Airway epithelial cell (primary cell): ENCODE measurements at places on chromosomes 12 and 14. TPM values are rescaled to one million over a fixed set of nuclear protein-coding genes. Genes with fewer than 3 reads are reported as not detected.

The CACNA2D4 gene
- 0.71 TPM in 1 of 2 replicates, not detected in the other for total RNA-seq

The NTF3 gene
- total RNA-seq: not detected in 2 replicates

The SIX6 gene
- total RNA-seq: not detected in 2 replicates

The SIX4 gene
- total RNA-seq: 6.2 and 14.9 TPM in 2 replicates

The KCNH3 gene
- total RNA-seq: 0.07 TPM in 1 of 2 replicates, not detected in the other

The SLC6A12 gene
- total RNA-seq: not detected in 2 replicates

The TAC3 gene
- total RNA-seq: not detected in 2 replicates

The RIPK3 gene
- 5.4 and 6.0 TPM in 2 replicates for total RNA-seq

The CLEC9A gene
- not detected in 2 replicates for total RNA-seq

The AQP2 gene
- not detected in 2 replicates for total RNA-seq

The TMEM132D gene
- not detected in 2 replicates for total RNA-seq

The LYSET gene
- 9.5 and 13.5 TPM in 2 replicates for total RNA-seq

The PDE3A gene
- total RNA-seq: 0.14 TPM in 2 replicates

The RFX4 gene
- total RNA-seq: not detected in 2 replicates

The RERG gene
- 0.09 and 0.28 TPM in 2 replicates for total RNA-seq

The KLRC2 gene
- total RNA-seq: 0.19 and 0.49 TPM in 2 replicates

The RNASE3 gene
- not detected in 2 replicates for total RNA-seq

The ELK3 gene
- 20.2 and 35.5 TPM in 2 replicates for total RNA-seq

The TXNDC16 gene
- total RNA-seq: 1.4 and 3.0 TPM in 2 replicates

The PPP4R3A gene
- 37.4 and 42.0 TPM in 2 replicates for total RNA-seq

The ADAMTS20 gene
- total RNA-seq: not detected in 2 replicates

The RNASE12 gene
- total RNA-seq: not detected in 2 replicates

The RILPL2 gene
- 2.7 and 3.4 TPM in 2 replicates for total RNA-seq

The DBX2 gene
- total RNA-seq: not detected in 2 replicates

The EIF5 gene
- total RNA-seq: 117 and 136 TPM in 2 replicates

The DHH gene
- under 0.01 TPM in 1 of 2 replicates, not detected in the other for total RNA-seq

The SCN8A gene
- total RNA-seq: under 0.01 TPM in 1 of 2 replicates, not detected in the other

The SERPINA12 gene
- not detected in 2 replicates for total RNA-seq

The SLC8B1 gene
- total RNA-seq: 10.1 and 13.4 TPM in 2 replicates

The ATG101 gene
- total RNA-seq: 57.4 and 59.3 TPM in 2 replicates

The DIO2 gene
- under 0.01 TPM in 1 of 2 replicates, not detected in the other for total RNA-seq

The RHOJ gene
- total RNA-seq: 0.21 TPM in 1 of 2 replicates, not detected in the other

The FRS2 gene
- total RNA-seq: 11.8 and 21.5 TPM in 2 replicates

The TMEM117 gene
- total RNA-seq: 6.8 and 12.1 TPM in 2 replicates

The TDRD9 gene
- total RNA-seq: 0.74 and 0.92 TPM in 2 replicates

The OLR1 gene
- total RNA-seq: 0.07 TPM in 1 of 2 replicates, not detected in the other

The OVCH1 gene
- not detected in 2 replicates for total RNA-seq
